NCI-H1105 (cell line): ENCODE measurements at places on chromosomes 2 and 18.

- no peak for DNase-seq
Observed at GRCh38 chr2:181051861-181052522, 71.6 kb downstream of the UBE2E3 start.

DNA sequence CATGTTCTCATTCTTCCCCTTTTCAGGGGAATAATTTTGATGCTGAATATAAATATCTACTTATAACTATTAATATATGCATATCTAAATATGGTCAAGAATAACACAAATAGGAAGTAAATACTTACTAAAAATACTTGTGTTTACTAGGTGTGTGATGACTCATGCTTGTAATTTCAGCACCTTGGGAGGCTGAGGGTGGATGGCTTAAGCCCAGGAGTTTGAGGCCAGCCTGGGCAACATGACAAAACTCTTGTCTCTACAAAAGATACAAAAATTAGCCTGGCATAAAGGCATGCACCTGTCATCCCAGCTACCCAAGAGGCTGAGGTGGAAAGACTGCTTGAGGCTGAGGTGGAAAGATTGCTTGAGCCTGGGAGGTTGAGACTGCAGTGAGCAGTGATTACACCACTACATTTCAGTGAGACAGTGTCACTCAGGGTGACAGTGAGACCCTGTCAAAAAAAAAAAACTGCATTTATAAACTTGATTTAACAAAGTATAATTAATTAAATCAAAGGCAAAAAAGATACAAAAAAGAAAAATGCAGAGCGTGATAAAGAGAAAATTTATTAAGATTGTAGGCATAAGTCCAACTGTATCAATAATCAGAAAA lies 703.1 kb upstream of the VRK2 start:
- DNase-seq, result no peak

GRCh38 chr18:76234676-76235060 lies 260.4 kb downstream of the ZNF516 start:
- DNase-seq, result no peak

GRCh38 chr2:207051385-207051965 lies 112.2 kb downstream of the CPO start:
- DNase-seq, result no peak

GRCh38 chr18:39178166-39178565 lies 1612.6 kb upstream of the CELF4 start:
- DNase-seq, result no peak

GRCh38 chr18:32349728-32350395 lies 120.8 kb downstream of the GAREM1 start:
- no peak for DNase-seq

- no peak for DNase-seq
Observed at GRCh38 chr2:111640480-111640879, 243.5 kb downstream of the ANAPC1 start.

- no peak for DNase-seq
Observed at GRCh38 chr2:197873293-197873701, 68.9 kb downstream of the PLCL1 start.

DNA sequence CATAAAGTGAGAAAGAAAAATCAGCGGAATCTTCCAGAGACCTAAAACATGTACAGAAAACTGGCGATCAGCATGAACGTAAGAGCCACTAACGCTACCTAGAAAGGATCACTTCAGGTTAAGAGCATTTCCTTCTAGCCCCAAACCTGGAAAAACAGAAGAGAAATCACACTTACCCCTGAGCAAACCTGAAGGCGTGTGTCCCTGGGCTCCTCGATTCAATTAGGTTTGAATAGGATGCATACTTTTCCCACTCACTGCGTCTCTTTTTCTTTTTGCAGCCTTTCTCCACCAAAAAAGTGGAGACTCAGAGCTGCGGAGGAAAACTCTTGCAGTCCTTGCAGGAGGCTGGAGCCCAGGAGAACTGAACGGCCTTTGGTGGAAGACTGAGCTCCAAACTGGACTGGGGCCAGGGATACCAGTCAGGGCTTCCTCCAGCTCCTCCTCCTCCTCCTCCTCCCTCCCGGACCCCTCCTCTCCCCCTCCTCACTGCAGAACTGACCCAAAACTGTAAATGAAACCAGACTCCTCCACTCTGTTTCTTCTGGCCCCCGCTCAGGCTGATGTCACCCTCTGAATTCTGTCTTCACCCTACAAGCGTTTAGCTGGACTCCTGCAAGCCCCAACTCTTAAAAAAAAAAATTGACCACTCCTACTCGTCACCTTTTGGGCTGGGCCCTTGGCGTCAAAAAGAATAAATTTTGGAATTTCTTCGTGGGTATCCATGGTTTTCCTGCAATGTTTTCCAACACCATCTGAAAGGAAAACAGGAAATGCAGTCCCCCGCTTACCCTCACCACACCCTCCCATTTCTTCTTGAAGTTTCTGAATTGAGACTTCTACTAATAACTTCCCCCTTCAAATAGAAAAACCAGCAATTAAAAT lies at the start of gene COL6A3:
Gene COL6A3 (minus strand): TSS at position 388 of the 885 bp plus-strand sequence. CDS start 17,347 bp downstream, outside the sequence.
- DNase-seq, result no peak

GRCh38 chr2:98463988-98464771 lies 19.5 kb downstream of the INPP4A start:
- no peak for DNase-seq

DNA sequence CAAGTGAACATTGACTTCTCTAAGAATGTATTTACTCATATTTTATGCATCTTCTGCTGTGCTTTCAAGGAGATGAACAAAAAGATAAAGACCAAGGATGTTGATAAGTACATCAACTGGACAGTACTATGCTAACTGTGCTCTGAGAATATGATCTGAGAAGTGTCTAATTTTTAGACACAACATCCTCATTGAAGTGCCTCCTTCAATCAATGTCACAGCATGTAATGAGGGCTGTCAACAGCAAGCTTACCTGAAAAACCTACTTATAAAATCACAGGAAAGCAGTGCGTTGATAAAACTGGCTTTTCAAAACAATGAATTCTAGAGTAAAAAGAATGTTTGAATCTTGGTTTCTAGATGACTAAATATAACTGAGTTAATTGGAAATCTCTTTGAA lies 452.9 kb upstream of the DSEL start:
- DNase-seq, result no peak

- DNase-seq, result no peak
Observed at GRCh38 chr2:216970359-216970915, 110.6 kb upstream of the TNP1 start.

DNA sequence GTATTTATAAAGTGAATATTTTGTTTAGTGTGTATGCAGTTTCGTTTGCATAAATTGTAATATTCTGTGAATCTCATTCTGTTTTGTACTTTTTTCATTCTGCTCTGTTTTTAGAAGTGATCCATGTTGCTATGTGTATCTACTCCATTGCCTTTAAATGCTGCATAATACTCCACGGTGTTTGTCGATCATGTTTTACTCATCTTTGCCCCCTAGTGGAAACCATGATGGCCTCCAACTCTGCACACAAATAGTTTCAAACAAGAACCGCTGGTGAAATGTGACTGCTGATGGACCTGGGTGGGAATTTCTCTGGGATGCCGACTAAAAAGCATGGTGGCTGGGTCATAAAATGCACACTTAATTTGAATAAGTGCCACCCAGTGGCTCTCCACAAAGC lies 32.0 kb upstream of the SKOR2 start:
- no peak for DNase-seq

DNA sequence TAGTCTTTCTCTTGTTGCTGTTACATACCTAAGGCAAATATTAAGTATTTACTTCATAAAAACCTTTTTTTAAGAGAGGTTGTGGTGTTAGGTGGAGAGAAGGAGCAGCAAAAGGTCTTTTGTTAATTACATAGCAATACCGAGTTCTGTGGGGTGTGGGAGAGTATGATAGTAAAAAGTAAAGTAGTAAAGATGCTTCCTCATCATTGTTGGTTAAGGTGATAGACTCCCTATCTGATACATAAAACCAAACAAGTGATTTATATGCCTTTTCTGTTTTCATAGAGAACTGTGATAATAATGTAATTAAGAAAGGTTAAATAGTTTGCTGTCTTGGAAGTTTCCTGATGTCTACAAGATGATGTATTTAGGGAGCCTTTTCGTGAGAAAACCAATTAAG lies 75.4 kb downstream of the EML4 start:
- no peak for DNase-seq
